ENCODE measurements at places on chromosomes 7 and 10. TPM values are rescaled to one million over a fixed set of nuclear protein-coding genes. Genes with fewer than 3 reads are reported as not detected.

DNA sequence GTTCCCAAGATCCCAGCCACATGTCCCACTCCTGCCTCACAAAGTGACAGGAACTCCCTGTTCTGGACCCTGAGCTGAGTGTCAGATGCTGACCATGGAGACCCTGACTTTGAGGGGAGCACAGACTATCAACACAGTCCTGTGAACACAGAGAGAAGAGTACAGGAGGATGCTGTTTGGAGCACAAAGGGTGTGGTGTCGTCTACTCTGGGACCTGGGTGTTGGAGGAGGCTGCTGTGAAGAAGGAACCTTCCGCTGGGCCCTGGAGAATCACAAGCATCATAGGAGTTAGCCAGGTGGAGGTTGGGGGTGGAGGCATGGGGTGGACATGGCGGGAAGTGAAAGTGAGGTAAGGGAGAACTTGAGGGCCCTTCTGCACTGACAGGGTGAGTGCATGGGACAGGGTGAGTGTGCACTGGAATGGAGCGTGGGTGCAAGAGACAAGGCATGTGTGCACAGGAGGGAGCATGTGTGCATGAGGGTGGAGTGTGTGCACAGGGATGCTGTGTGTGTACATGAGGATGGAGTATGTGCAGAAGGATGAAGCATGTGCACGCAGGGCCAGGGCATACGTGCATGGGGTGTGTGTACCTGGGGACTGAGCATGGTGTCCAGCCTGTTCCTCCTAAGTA lies 70.7 kb upstream of the ANTXRL start:
- DNase-seq = no peak

GRCh38 chr10:34104829-34105572 lies 710.1 kb downstream of the PARD3 start:
- no peak for DNase-seq

DNA sequence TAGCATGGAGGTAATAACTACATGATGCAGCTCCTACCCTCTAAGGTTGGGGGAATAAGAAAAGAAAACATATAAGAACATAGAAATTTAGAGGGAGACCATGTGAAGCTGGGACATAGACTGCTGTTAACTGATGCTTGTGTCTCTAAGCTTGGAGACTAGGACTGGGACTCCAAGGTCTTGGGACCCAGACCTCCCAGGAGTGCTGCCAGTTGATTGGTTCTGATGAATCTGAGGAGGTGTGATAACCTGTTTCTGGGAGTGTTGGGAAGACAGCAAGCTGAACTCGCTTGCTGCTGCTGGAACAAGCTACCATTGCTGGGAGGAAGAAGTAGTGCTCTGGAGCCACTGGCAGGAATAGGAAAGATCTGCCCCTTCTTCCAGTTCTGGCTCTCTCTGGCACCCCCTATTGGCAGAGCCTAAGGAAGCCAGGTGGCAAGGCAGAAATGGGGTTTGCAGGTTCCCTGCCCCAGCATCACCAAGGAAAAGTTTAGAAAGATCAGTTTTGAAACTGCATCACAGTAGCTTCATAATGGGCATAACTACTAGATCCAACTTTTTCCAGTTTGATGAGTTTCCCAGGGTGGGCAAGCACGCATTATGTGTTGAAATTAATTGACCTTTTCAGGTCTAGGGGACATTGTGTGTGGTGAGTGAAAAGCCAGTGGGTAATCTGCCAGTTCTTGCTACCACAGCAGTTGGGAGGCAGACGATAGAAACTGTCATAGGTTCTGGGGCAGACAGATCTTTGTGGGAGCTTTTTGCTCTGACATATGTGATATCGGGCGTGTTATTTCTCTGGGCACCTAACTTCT lies 140.7 kb downstream of the SND1 start:
- peak; percentile 4 for DNase-seq

DNA sequence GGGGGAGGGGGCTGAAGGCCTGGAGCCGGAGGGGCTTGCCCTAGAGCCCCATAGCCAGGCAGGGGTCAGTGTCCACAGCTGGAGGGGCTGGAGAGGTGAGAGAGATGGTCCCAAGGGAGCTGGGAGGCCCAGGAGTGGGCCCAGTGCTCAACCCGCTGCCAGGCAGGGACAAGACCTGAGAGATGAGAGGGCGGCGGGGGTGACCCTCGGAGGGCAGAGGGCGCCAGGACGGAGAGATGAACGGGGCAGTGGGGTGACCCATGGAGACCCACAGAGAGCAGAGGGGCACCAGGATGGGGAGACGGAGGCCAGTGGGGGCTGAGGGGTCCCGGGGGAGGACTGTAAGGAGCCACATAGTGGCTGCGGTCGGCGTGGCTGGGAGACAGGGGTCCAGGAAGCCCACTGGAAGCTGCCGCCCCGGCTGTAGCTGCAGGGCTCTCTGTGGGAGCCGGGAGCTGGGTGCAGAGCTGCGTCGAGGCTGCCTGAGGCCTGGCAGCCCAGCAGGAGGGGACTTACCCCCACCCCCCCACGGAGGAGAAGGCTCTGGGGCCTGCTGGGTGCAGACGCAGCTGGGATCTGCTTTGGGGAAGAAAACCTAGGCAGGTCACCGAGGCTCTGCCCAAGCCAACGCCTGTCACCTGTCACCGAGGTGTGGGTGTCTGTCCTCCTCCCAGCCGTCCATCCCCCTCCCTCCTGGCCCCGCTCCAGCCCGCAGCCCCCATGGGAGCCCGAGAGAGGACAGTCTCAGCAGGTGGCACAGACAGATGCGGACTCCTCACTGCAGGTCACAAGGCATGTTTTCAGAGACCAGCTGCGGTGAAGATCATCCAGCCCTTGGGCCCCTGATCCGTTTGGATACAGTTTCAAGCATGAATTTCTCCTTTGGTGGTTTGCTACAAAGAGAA lies 25.1 kb downstream of the PWWP2B start:
- DNase-seq = no peak

The SPDYE18 gene
- total RNA-seq = 0.44 TPM

- DNase-seq = no peak
Observed at GRCh38 chr10:14810969-14811953, 26.6 kb downstream of the CDNF start.

GRCh38 chr10:23872290-23872689 lies 336.6 kb upstream of the KIAA1217 start:
- no peak for DNase-seq

The ABLIM1 gene
- 14.2 TPM for total RNA-seq

GRCh38 chr10:15228426-15228825 lies 59.9 kb upstream of the NMT2 start:
- no peak for DNase-seq
